Frontal cortex (tissue), 4 donors: ENCODE measurements at places on chromosomes 7 and 10.

DNA sequence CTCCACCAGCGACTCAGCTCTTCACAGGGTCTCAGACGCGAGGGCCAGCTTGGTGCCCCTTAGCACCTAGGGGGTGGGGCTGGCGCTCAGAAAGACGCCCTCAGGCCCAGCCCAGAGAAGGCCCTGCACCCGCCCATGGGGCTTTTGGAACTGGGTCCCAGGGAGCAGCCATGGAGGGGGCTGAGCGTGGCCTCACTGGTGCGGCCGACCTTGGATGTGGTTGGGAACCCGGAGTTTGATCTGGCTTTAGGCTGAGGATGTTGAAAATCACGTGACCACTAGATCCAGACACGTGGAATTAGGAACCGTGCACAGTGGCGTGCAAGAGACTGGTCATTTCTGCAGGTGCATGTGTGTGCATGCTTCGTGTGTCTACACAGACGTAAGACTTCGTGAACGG lies 185.4 kb downstream of the DNAJB6 start:
- no peak for DNase-seq

DNA sequence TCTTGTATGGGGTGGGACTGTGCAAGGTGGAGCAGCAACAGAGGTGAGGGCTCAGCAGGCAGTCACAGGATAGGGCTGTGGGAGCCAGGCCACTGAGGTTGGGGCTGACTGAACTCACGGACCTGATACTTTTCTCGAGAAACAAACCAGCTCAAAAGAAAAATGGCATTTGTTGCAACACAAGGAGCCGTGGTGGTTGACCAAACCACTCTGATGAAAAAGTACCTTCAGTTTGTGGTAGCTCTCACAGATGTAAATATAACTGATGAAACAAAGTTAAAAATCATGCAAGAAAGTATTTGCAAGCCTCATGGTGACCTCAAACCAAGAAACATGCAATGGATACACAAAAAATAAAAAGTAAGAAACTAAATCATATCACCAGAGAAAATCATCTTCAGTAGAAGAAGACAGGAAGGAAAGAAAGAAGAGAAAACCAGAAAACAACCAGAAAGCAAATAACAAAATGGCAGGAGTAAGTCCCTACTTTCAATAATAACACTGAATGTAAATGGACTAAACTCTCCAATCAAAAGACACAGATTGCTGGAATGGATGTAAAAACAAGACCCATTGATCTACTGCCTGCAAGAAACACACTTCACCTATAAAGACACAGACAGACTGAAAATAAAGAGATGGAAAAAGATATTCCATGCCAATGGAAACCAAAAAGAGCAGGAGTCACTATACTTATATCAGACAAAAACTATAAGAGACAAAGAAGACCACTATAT lies 48.9 kb upstream of the DUSP5 start:
- DNase-seq = no peak

GRCh38 chr10:69446229-69446628 lies 5.0 kb upstream of the TSPAN15 start:
- DNase-seq = no peak

DNA sequence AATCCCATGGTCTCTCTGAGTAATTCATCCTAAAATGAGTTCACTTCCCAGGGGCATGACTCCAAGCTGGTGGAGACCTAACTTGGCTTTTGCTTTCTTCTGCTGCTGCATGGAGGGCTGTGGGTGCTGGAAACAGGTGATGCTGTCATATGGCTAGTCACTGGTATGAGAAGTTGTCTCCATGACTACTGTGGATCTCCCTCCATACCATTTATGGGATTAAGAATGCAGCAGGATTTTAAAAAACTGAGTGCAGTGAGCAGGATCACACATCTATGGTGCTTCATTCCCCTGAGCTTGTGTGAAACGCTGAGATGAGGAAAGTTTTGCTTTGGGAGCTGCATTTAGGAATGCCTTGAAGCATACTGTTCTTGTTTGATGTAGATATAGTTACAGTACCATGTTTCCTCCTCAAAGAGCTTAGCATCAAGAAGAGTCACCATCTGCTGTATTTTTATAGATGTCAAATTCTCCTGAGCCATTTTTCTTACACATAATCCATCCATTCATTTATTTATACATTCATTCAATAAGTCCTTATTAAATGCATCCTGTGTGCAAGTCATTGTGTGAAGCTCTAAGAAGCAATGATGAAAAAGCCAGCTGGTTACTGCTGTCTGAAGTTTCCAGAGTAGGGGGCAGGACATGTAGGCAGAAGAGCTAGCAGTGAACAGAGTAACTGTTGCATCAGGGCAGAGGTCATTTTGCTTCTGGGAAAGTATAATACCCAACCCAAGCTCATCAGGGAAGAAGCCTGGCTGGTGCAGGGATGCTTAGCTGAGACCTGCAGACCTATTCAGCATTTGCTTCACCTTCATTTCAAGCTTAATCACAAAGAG lies 534.8 kb downstream of the AUTS2 start:
- DNase-seq = no peak

DNA sequence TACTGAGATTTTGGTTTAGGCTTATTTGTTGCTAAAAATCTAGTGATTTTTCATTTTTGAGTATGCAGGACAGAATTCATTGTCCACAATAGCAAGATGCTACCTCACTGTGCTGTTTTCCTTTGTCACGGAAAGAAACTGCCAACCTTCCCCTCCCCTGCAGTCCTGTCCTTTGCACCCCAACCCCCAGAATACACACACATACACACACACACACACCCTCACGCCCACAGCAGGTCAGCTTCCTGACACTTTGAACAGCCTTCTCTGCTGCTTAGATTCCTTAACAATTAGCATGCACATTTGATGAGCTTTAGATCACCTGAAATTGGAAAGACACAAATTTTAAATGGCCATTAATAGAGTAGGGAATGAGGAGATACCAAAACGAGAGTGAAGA lies 32.1 kb downstream of the ARMC3 start:
- DNase-seq = no peak

DNA sequence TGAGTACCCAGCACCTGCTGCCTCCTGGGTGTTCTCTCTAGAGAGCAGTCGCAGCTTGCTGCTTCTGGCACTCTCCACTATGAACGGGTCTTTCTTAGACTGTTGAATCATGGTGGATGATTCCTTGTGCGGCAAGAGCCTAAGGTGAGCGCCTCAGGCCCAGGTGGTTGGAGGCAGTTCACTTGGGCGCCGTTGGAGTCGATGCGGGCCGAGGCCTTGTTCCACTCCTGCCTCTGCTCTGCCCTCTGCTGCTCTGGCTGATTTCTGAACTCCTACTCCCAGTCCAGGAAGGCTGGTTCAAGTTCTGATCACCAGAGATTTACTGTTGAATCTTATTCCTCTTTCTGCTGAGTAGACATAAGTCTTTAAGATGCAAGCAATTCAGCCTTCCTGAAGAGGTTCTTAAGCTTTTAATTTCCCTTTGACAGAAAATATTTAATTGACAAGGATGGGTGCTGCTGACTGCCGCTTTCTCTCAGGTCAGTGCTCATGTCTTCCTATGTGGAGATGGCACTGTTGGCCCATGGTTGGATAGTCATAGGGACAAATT lies 10.4 kb downstream of the YKT6 start:
- DNase-seq = no peak

- no peak for DNase-seq
These were observed 2.1 kb upstream of the FLNC start for GRCh38 chr7:128827971-128828711.

- DNase-seq = no peak
These were observed 217.2 kb upstream of the MKLN1 start for GRCh38 chr7:131110297-131111080.

GRCh38 chr10:6912424-6912823 lies 332.3 kb upstream of the PRKCQ start:
- DNase-seq = no peak

- DNase-seq = no peak
These were observed 31.7 kb upstream of the CDK14 start for GRCh38 chr7:90564455-90564854.

DNA sequence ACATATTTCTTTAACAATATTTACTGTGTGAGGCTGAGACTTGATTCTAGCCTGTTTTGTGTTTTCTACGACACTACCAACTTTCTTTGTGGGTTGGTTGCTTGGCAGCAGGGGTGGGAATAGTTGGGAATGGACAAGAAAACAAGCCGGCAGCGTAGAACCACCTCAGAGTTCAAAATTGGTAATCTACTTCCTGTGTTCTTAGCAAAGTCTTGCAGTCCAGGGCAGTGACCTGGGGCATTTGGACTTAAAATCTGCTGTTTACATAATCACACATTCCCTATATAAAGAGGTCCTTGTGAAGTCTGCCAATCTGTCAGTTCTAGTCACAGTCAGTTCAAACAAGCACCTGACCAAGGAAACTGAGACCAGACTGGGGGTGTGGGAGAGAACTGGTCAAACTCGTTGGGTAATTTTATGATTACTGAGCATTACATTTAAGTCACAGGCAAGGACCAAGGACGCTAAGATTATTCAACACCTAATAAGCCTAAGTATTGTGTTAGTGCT lies 167.9 kb downstream of the CPEB3 start:
- no peak for DNase-seq

- DNase-seq = no peak
These were observed 433.2 kb downstream of the TNS3 start for GRCh38 chr7:47148536-47149207.

- no peak for DNase-seq
These were observed 309.6 kb downstream of the RNLS start for GRCh38 chr10:88273567-88273966.

DNA sequence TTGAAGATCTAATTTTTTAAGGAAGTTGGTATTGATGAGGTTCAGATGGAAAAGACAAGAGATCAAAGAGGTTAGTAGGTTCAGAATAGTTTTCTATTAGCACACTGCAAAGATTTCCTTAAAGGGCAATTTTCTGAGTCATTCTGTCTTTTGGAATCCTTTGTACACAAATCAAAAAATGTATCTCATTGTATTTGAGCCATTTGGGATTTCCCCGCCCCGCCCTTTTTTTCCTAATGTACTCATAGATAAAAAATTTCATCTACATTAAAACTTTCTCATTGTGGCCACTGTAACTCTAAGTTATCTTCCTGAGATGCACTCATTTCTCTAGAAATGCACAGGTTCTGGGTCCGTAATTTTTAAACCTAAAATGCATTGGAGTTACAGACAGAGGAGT lies 12.1 kb downstream of the GIMAP6 start:
- DNase-seq = no peak

GRCh38 chr7:92296880-92297445 lies 51.2 kb downstream of the ANKIB1 start:
- no peak for DNase-seq

DNA sequence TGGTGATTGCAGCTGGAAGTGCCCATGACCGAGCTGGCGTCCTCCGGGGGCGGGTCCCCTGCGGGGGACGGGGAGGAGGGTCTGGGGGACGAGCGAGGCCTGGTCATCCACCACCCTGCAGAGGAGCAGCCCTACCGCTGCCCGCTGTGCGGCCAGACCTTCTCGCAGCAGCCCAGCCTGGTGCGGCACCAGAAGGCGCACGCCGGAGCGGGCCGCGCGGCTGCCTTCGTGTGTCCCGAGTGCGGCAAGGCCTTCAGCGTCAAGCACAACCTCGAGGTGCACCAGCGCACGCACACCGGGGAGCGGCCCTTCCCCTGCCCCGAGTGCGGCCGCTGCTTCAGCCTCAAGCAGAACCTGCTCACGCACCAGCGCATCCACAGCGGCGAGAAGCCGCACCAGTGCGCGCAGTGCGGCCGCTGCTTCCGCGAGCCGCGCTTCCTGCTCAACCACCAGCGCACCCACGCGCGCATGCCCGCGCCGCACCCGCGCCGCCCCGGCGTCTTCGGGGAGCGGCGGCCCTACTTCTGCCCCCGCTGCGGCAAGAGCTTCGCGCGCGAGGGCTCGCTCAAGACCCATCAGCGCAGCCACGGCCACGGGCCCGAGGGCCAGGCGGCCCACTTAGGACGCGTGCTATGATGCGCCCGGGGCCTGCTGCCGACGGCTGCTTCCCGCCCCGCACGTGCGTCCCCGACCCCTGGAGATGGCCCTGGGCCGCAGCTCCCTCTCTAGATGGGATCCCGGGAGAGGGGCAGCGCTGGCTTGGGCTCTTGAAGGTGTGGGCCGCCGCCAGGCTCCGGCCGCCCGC lies 28.7 kb downstream of the ZNF775 start:
- DNase-seq = no peak

- no peak for DNase-seq
These were observed 921.0 kb downstream of the GATA3 start for GRCh38 chr10:8975535-8975934.

GRCh38 chr10:27664461-27664860 lies 81.2 kb downstream of the MKX start:
- no peak for DNase-seq

- DNase-seq = no peak
These were observed 189.3 kb downstream of the ELMO1 start for GRCh38 chr7:37259319-37259821.

- DNase-seq = no peak
These were observed 12.0 kb upstream of the GSDME start for GRCh38 chr7:24769014-24769830.

DNA sequence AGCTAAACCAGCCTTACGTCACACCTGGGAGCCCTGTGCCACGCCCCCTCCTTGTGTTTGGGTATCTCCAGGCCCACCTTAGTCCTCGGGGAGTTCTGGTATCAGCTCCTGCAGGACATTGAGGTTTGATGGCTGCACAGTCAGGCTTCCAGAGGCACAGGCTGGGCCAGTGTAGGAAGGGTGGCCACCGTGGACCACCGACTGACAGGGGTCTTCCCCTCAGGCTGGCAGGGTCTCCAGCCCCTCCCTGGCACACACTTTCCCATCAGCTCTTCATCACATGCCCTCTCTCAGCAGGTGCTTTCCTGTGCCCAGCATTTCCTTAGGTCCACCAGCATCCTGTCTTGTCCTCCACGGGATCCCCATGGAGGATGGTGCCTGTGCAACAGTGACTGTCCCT lies 413.1 kb downstream of the TCERG1L start:
- no peak for DNase-seq

- no peak for DNase-seq
These were observed 11.7 kb downstream of the C1QL3 start for GRCh38 chr10:16509996-16510395.

DNA sequence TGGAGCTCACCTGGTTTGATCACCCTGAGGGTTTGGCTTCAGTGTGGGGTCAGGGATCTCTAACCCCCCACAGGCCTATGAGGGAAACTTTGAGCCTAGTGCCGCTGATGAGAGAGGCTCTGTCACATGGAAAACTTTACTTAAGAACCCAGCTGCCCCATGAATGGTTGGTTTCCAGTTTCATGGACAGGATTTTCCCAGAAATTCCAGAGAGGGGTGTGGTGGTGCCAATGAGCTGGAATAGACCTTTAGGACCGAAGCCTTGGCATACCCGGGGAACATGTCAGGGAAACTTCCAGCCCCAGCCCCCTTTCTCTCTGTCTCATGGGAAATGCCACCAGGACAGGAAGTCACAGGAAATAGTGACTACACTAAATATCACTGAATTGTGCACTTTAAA lies 36.9 kb downstream of the AKR1B1 start:
- DNase-seq = no peak

DNA sequence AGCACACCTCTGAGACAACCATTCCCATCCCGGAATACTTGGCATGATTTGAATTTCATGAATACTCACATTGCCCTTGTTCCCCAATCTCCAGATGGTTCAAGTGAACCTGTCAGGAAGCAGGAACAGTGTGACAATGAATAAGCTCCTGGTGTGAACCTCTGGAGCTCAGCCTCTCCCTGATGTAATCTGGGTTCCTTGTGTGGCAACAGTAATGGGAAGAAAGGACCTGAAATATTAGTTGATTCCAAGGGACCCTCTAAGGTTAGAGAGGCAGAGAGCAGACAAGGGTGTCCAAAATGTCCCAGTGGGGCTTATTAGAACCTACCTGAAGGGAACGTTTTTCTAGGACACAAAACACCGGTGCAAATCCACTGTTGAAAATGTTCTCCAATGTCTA lies 8.5 kb downstream of the OR2A7 start:
- no peak for DNase-seq

- no peak for DNase-seq
These were observed 25.0 kb downstream of the RTKN2 start for GRCh38 chr10:62243647-62243997.
